Activated CD4-positive, alpha-beta memory T cell treated with anti-CD3 and anti-CD28 coated beads for 36 hours (primary cell): ENCODE measurements at places on chromosomes 6 and 20. TPM values are rescaled to one million over a fixed set of nuclear protein-coding genes. Genes with fewer than 3 reads are reported as not detected.

DNA sequence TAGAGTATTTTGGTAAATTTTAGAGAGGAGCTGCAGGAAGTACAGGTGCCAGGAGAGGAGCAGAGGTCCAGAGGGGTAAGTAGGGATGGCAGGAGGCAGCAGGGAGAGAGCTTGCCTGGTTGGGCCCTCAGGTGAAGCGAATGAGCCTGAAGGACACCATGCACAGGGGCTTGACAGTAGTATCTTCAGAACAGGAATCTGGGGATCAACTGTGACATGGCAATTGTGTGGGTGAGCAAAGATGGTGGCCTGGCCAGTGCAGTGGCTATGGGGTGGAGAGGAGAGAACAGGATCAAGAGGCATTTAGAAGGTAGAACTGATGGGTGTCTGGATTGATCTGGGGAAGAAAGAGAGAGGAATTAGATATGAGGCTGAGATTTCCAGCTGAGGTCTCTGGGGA, 68.7 kb upstream of the RNF24 start:
- no peak overlapping the region for H3K27ac ChIP-seq
- no peak overlapping the region for H3K4me3 ChIP-seq
- peaks cover 6% of the 10 kb centered on the region for H3K36me3 ChIP-seq
- no peak for DNase-seq
- H3K4me1 ChIP-seq: peaks cover 37% of the 10 kb centered on the region
- no peaks in the 10 kb centered on the region for H3K27me3 ChIP-seq

Gene MICB
- 21.1 TPM for total RNA-seq

DNA sequence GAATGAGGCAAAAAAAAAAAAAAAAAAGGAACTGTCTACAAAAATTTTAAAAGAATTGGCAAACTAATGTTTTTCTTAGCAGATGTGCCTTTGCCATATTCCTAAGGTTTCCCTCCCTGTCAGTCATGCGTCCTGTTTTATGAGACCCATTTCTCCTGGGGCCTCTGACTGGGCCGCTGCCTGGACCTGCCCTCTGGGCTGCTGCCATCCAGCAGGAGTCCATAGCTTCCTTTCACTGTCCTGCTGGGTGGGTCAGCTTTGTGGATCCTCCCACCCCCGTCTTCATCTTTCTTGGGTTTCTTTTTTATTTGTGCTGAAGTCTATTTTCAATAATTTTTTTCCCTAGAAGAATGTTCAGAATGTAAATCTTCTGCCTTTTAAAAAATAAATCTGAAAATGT, 110.8 kb upstream of the SCP2D1 start:
- H3K27me3 ChIP-seq: no peaks in the 10 kb centered on the region
- H3K27ac ChIP-seq: no peak overlapping the region

DNA sequence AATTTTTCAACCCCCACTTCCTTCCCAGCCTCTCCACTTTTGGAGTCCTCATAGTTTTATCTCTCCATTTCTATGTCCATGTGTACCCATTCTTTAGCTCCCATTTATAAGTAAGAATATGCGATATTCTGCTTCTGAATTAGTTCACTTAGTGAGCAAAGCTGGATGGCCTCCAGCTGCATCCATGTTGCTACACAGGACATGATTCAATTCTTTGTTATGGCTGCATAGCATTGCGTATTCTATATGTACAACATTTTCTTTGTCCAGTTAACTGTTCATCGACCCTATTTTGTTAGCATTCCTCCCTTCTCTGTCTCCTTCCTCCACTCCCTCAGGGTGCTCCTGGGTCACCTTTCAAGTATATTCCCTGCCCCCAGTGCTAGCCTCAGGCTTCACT, 210.0 kb upstream of the SSTR4 start:
- no peak for DNase-seq
- H3K4me3 ChIP-seq: no peak overlapping the region
- H3K27me3 ChIP-seq: no peaks in the 10 kb centered on the region
- no peaks in the 10 kb centered on the region for H3K4me1 ChIP-seq
- no peaks in the 10 kb centered on the region for H3K36me3 ChIP-seq

- no peak overlapping the region for H3K4me3 ChIP-seq
- H3K27me3 ChIP-seq: no peaks in the 10 kb centered on the region
- H3K27ac ChIP-seq: no peak overlapping the region
Observed at GRCh38 chr6:34441526-34441925, 15.7 kb upstream of the RPS10 start.

Gene SLC22A23
- 0.90 TPM for total RNA-seq

DNA sequence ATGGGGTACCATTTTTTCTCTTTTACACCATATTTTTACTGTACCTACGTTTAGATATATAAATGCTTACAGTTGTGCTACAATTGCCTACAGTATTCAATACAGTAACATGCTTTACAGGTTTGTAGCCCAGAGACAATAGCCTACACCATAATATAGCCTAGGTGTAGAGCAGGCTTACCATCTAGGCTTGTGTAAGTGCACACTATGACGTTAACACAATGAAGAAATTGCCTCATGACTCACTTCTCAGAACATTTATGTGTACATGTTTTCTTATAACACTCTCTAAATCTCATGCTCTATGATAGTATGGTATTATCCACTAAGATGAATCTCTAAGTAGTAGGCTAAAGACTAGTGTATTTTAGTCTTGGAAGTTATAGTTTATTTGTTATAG, 13.5 kb downstream of the GPR63 start:
- no peak overlapping the region for H3K27ac ChIP-seq
- DNase-seq: no peak
- no peak overlapping the region for H3K4me3 ChIP-seq
- no peaks in the 10 kb centered on the region for H3K27me3 ChIP-seq
- no peaks in the 10 kb centered on the region for H3K4me1 ChIP-seq
- peaks cover 4% of the 10 kb centered on the region for H3K36me3 ChIP-seq

Gene SIRPD
- not detected for total RNA-seq

Gene SLC12A5
- total RNA-seq: 0.97 TPM

DNA sequence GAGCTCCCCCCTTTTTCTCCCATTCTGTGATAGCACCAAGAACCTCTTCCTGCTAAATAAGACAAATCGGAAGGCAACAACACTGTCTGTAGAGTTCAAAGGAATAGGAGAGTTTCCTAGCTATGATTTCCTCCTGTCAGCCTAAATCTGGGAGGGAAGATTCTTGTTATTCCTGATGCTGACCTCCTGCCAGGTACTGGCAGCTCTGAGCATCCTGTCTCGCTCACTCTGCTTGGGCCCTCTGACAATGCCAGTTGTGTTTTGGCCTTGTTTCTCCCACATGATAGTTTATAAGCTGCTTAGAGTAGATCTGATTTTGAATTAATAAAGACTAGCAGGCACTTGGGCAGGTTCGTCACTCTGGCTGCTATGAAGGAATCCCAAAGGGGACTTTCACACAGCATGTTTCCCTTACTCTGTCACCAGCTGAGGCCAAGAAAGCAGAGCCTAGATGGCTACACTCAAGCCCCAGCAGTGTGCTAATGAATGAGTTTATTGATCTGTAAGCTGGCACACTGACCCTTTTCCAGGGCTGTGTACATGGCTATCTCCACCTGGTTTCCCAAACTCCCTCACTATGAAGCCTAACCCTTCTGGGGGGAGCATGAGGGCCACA, 52.3 kb downstream of the UQCC1 start:
- no peak overlapping the region for H3K27ac ChIP-seq
- H3K27me3 ChIP-seq: no peaks in the 10 kb centered on the region

Gene GJA1
- not detected for total RNA-seq

GRCh38 chr20:37901654-37902503, 1.0 kb upstream of the VSTM2L start:
- H3K27ac ChIP-seq: no peak overlapping the region
- peak; percentile 55 for DNase-seq
- peaks cover 14% of the 10 kb centered on the region for H3K4me1 ChIP-seq
- peak overlapping the region; percentile 31 for H3K4me3 ChIP-seq
- H3K27me3 ChIP-seq: peaks cover 59% of the 10 kb centered on the region

Gene EFCAB8
- 0.83 TPM for total RNA-seq

Gene RAET1L
- not detected for total RNA-seq

GRCh38 chr6:27553123-27553904, 80.4 kb upstream of the ZNF184 start:
- peaks cover 67% of the 10 kb centered on the region for H3K27me3 ChIP-seq
- H3K36me3 ChIP-seq: peaks cover 16% of the 10 kb centered on the region
- DNase-seq: peak; percentile 61
- H3K4me1 ChIP-seq: peaks cover 10% of the 10 kb centered on the region
- peak overlapping the region; percentile 7 for H3K4me3 ChIP-seq

DNA sequence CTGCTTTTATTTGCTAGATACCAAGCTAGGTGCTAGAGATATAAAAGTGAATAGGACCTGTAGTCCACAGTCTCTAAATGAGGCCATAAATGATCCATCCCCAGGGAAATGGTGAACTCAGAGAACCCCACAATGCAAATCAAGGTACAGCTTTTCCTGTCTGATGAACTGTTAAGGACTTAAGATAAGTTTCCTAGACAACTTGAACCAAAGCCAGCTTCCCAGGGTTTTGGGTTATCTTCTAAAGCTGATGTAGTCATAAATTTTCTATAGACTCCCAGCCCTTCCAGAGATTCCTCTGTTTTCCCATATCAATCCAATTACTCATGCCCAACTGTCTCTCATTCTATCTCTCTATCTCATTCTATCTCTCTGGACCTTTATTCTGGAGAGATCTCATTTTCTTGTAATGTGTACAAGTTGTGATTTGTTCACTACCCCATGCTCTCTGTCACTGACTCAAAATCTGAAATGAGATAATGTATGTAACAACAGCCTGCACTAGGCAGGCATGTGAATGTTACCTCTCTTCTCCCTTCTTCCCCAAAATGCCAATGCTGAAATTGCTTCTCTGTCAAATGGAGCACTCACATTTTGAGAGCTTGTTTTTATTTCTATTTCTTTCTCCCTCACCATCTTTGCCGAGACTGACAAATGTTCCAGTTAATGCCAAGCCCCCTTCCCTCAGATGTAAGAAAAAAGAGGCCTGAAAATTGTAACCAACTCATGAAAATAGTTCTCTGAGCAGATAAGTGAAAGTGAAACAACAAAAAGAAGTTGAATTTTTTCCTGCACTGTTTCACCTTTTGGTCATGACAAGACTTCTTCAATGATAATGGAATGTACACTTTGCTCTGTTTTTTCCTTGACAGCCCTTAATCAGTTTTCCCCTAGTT, 279.9 kb downstream of the SLC35F1 start:
- peaks cover 20% of the 10 kb centered on the region for H3K4me1 ChIP-seq
- H3K27ac ChIP-seq: peak overlapping the region; percentile 53
- peaks cover 3% of the 10 kb centered on the region for H3K27me3 ChIP-seq

Gene HLA-DRB5
- total RNA-seq: 0.48 TPM

- H3K4me1 ChIP-seq: peaks cover 13% of the 10 kb centered on the region
- H3K27me3 ChIP-seq: no peaks in the 10 kb centered on the region
- H3K36me3 ChIP-seq: no peaks in the 10 kb centered on the region
- H3K27ac ChIP-seq: no peak overlapping the region
- DNase-seq: peak; percentile 34
Observed at GRCh38 chr6:11143394-11144371, 32.2 kb upstream of the ERVFRD-1 start.

GRCh38 chr20:44904377-44904776, 5.5 kb upstream of the PABPC1L start:
- H3K27ac ChIP-seq: no peak overlapping the region
- no peak for DNase-seq
- peaks cover 28% of the 10 kb centered on the region for H3K4me1 ChIP-seq
- H3K36me3 ChIP-seq: peaks cover 51% of the 10 kb centered on the region
- H3K27me3 ChIP-seq: no peaks in the 10 kb centered on the region

DNA sequence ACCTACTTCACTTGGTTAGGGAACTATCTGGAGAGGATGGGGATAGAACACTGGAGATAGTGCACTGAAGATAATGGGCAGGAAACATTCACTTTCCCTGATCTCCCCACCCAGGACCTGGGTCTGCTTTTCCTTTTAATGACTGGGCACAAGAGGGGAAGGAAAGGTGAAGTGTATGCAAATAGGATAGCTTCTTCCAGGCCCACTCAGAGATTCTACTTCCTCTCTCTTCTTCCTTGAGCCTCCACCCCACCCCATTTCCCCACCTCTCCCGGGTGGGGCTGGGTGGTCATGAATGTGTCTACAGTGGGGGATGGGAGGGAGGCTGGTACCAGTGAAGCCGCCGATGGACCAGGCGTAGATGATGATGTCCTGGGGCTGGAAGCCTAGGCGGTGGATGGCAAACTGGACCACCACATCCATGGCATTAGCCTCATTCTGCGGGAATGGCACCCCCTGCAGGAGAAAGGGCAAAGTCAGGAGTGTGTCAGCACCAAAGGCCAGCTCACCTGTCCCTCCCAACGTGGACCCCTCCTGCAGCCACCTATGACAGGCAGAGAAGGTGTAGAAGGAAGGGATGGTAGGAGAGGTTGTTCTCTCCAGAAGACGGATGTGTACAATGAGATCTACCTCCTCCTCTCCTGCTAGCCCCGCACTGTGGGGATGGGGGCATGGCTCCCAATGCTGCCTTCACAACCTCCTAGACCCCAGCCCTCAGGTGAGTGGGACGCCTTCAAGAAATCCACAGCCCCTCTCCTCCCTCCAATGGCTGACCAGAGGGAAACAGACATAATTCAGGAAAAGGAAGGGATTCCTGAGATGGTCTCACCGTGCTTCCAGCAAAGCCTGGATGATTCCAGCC, 8.6 kb upstream of the LY6G5C start:
- peak overlapping the region; percentile 47 for H3K27ac ChIP-seq
- H3K36me3 ChIP-seq: peaks cover 20% of the 10 kb centered on the region
- DNase-seq: no peak
- H3K4me1 ChIP-seq: peaks cover 5% of the 10 kb centered on the region

Gene FKBP1A
- total RNA-seq: 247 TPM

- no peak overlapping the region for H3K4me3 ChIP-seq
- DNase-seq: no peak
- no peak overlapping the region for H3K27ac ChIP-seq
- peaks cover 61% of the 10 kb centered on the region for H3K4me1 ChIP-seq
- H3K27me3 ChIP-seq: no peaks in the 10 kb centered on the region
- peaks cover 45% of the 10 kb centered on the region for H3K36me3 ChIP-seq
Observed at GRCh38 chr20:20499439-20499838, 131.5 kb downstream of the INSM1 start.

DNA sequence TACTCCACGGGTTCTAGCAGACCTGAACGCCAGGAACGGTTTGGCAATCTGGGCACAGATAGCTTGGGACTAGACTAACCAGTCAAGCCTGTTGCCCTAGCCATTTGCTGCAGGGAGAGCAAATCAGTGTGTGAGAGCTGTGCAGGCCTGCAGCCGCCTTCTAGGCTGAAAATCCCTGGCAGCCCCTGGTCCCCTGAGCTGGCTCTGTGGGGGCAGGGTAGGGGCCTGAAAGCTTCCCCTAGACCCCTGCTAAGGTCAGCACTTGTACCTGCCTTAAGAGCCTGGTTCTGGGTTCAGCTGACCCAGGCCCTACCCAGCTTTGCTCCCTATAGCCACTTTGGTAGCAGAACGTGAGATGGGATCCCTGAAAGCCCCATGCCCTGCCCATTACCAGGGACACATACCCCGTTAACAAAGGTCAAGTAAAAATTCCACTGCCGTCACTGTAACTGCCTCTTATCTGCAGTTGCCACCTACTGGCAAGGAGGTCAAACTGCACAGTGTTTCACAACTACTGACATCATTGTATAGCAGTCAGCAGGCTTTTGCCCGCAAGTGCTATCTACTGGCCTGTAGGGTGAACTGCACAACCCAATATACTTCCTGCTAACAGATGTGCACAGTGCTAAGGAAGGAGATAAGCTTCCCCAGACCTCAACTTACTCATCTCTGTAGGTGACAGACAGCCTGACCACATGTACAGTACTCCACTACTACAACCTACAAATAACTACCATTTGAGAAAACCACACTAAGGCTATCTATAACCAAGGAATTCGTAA, 95.1 kb upstream of the OLIG3 start:
- peaks cover 4% of the 10 kb centered on the region for H3K36me3 ChIP-seq
- peaks cover 14% of the 10 kb centered on the region for H3K4me1 ChIP-seq
- no peak overlapping the region for H3K4me3 ChIP-seq

GRCh38 chr6:43076464-43077332, 584 bp downstream of the PTK7 start:
- no peak overlapping the region for H3K27ac ChIP-seq
- H3K27me3 ChIP-seq: peaks cover 17% of the 10 kb centered on the region
- peaks cover 1% of the 10 kb centered on the region for H3K4me1 ChIP-seq

- DNase-seq: peak; percentile 78
- H3K4me3 ChIP-seq: peak overlapping the region; percentile 64
- no peaks in the 10 kb centered on the region for H3K36me3 ChIP-seq
- H3K4me1 ChIP-seq: peaks cover 16% of the 10 kb centered on the region
Observed at GRCh38 chr6:13273931-13274706, 54.2 kb downstream of the TBC1D7 start.
